Left kidney (tissue), 8 donors: ENCODE measurements at places on chromosomes 5 and 9. TPM values are rescaled to one million over a fixed set of nuclear protein-coding genes. Genes with fewer than 3 reads are reported as not detected.
A peak's percentile ranks its signal among the peaks of the same experiment; 100 is the strongest.

GRCh38 chr9:105439428-105439827 lies 8.4 kb upstream of the FSD1L start:
- no peak for DNase-seq

DNA sequence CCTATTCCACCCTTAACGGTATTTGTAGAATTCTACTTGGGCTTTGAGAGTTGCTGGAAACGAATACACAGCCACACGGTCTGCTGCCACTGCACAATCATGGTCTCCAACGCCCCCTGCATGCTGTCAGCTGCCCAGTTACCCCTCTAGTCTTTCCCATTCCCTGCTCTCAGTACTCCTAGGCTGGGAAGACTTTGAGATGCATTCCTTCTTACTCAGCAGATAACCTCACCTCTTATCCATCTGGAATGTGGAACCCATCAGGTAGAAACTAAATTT lies 92.8 kb downstream of the ANKH start:
- DNase-seq: no peak

- DNase-seq: no peak
These were observed 230.9 kb upstream of the KLF4 start for GRCh38 chr9:107720501-107720900.

GRCh38 chr5:72314571-72315172 lies 5.4 kb downstream of the MRPS27 start:
- no peak for DNase-seq

DNA sequence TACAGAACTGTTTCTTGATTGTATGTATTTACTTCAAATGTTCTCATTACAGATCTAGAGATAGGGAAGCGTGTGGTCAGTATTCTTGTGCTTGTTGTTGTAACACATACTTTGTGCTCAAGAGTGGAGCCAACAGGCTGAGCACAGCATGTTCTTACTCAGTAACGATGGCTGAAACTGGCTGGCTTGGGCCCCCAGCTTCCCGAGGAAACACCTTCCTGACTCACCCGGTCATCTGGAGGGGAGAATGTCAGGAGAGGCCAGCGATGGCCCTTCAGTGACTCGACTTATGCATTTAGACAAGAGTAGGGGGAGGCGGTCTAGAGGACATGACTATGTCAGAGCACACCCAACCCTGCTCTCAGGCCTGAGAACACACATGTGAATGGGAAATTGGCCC lies 25.6 kb downstream of the ZNF474 start:
- DNase-seq: no peak

DNA sequence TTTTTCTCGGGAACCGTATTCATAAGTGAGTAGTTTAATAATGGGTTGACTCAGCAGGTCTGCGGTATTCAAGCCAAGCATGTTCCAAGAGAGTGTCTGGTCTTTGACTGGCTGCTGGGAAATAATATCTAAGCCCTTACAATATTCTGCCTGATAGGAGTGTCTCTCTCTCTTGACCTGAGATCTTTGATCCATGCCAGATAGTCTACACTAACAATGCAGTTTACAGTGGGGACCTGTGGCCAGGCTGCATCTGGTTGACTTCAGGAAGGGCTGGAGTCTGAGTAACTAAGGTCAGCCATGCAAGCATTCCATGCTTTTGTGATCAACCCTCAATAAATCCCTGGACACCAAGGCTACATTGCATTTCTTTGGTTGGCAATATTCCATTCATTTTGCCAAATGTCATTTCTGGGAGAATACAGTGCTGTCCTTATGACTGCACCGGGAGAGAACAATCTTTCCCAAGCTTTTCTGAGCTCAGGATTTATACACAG lies 195.5 kb downstream of the SEMA5A start:
- no peak for DNase-seq

GRCh38 chr9:137583347-137583746 lies 4.6 kb upstream of the DPH7 start:
- no peak for DNase-seq

- DNase-seq: no peak
These were observed 6.8 kb downstream of the RMI1 start for GRCh38 chr9:83987402-83987791.

- DNase-seq: no peak
These were observed 6.8 kb downstream of the CTSL start for GRCh38 chr9:87732756-87733155.

GRCh38 chr5:115132465-115132864 lies 37.2 kb downstream of the TRIM36 start:
- DNase-seq: no peak

GRCh38 chr9:134777153-134777552 lies 103.5 kb upstream of the FCN2 start:
- no peak for DNase-seq

GRCh38 chr5:119316086-119316485 lies 39.7 kb upstream of the TNFAIP8 start:
- no peak for DNase-seq

- no peak for DNase-seq
These were observed 5.3 kb upstream of the CTXN3 start for GRCh38 chr5:127643607-127644006.

DNA sequence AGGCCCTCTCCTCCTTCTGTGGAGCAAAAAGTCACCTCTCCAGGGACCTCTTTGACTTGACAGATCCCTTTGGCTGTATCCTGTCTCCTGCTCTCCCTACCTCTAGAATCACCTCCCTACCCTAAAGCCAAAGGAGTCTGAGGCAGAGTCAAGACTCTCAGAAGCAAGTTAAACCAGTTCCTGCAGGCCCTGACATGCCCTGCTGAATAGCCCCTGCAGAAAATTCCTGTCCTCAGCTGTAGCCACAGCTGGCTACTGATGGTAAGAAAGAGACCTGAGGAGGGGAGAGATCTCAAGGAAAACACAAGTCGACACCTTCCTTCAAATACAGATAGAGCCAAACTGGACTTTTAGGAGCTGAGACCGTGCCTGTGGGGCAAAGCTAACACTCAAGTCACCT lies 23.7 kb upstream of the UBAP2 start:
- DNase-seq: no peak

DNA sequence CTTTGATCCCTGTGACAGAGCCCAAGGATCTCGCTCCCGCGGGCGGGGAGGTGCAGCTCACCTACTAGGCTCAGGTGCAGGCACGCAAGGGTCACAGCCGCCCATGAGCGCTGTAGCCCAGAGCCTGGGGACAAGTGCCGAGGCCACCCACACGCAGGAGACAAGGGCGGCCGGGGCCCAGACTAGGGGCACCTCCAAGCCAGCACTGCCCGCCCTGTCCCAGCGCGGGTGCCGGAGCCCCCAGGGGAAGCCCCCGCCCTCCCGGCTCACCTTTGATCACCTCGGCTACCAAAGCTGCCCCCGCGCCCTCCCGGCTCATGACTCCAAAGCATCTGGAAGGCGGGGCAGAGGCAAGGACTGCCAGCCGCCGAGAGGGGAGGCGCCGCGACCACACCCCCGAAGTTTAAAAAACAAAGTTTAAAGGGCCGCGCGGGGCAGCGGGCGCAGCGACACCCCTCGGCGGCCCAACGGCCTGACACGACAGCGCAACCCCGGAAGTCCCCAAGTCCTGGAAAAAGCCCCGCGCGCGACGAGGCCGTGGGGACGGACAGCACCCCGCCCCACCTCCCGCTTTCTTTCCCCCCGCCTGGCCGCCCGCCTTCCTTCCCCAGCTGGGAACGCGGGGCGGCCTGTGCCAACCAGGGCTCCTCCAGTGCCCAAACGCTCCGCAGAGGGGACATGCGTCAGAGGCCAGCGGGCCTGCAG lies 53.0 kb downstream of the CDC14B start:
- peak; percentile 57 for DNase-seq

DNA sequence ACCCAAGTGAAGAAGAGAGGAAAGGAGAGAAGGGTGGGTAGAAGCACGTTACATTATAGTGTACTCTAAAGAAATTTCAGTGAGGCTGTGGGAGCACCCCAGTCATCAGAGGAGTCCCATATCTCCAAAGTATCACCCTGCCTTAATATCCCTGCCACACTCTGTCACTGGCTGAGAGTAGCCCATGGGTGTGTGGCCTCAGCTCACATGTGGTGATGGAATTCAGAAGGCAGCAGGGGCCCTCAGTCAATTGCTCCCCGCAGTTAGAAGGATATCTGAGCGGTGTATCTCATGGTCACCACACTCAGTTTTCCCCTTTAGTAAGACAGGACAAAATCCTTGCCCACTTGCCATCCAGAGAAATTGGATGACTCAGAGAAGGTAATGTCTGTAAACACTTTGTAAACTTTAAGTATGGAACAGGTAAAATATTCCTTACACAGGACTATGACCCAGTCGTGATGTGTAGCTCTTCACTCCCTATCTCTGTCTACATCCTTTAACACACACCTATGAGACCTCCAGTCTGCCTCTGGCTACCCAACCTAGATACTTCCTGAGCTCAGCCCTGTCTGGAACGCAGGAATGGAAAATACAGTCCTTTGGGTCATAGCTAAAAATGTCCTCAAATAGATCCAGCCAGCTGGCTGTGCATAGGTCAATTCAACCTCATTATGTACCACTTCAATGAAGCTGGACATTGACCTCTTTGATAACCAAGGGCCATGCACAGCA lies 24.3 kb upstream of the PLIN2 start:
- DNase-seq: no peak

DNA sequence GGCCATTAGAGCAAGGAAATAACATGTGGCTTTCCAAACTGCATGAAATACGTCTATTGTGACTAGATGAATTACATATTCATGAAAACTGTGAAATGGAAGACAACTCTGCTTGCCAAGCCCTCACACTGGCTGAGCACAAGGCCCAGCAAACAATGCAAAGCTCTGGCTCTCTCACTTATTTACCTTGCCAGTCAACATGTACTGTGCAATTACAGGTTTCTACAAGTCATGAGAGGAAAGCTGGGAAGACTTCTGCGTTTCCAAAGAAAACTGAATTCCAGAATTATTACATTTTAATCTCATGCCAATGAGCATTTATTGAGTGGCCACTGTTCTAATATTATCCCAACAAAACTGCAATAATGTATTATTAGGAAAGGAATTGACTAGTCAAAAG lies 12.1 kb upstream of the C5orf63 start:
- DNase-seq: no peak

GRCh38 chr9:33329979-33330378 lies 39.7 kb downstream of the NFX1 start:
- DNase-seq: no peak

GRCh38 chr5:89570557-89570956 lies 687.6 kb upstream of the MEF2C start:
- no peak for DNase-seq

GRCh38 chr5:40442346-40442745 lies 237.4 kb upstream of the PTGER4 start:
- no peak for DNase-seq

Gene REEP2
- 10.1 TPM for polyA plus RNA-seq

Gene FBLL1
- polyA plus RNA-seq: 0.48 TPM

Gene AP3B1
- 76.2 TPM for polyA plus RNA-seq

Gene RHOBTB3
- polyA plus RNA-seq: 78.0 TPM

Gene ENHO
- 1.4 TPM for polyA plus RNA-seq

Gene PDE6A
- polyA plus RNA-seq: 0.25 TPM

Gene GAPVD1
- polyA plus RNA-seq: 43.8 TPM

Gene LCN15
- polyA plus RNA-seq: 0.23 TPM
